HuH-7 (cell line): ENCODE measurements at places on chromosomes 1 and 21.

DNA sequence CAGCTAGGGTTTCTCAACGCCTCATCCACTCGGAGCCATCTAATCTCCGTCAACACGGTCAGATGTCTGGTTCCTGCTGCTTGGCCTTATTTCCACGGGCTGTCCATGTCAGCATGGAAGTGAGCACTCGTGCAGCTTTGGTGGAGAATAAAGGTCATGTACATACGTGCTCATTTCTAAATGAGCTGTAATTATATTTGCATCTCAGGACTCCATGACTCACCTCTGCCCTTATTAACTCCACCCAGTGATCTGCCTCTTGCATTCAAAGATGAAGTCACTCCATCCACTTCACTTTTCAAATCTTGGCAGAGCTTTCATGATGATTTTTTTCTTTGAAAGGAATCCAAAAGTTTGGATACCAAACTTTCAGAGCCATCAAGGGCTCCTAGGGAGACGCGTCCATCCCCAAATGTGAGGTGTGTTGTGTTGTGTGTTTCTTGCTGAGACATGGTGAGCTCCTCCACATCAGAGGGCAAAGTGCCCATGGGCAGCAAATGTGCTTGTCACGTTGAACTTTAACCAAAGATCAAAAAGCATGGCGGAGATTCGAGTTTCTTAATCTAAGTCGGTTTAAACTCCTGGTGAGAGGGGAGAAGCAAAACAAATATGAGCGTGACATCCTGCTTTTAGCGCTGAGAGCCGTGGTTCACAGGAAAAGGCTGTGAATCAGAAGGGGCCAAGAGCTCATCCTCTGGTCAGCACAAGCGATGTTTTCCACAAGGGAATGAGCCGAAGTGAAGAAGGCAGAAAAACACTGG lies 68.6 kb upstream of the ERRFI1 start:
- no peak for DNase-seq

DNA sequence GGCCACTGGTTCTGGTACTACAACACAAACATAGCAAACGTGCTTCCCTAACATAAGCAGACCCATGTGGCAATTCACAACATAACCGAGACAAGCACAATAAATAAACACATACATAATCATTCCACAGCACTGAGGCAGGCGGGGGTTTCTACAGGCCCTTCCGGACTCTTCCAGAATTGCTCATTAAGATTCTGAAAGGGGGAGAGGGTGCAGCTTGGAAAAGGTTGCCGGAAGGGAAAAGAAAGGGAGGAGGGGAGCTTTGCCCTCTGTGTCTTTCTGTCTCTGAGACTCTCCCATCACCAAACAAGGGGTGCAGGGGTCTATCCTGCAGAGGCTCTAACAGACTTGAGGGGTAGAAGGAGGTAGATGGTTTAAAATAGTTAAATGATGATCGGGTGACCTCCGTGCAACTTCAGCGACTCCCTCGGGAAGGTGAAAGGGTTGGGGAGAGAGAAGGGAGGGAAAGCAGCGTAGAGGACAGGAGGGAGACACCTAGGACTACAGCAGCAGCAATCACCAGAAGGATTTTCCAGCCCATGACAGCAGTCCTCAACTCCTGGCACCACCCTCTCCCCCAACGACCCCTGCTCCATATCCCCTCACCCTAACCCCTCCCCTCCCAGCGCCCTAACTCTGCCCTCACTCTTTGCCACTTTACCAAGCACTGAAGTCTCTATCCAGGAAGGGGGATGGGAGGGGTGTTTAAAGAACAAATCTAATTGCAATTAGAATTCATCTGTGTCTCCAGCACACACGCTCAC lies 365.5 kb upstream of the ESRRG start:
- no peak for DNase-seq

- no peak for DNase-seq
Measured at GRCh38 chr1:231887866-231888265, 261.3 kb downstream of the DISC1 start.

- no peak for DNase-seq
Measured at GRCh38 chr1:45365051-45365450, 24.8 kb upstream of the MUTYH start.

- no peak for DNase-seq
Measured at GRCh38 chr1:220967911-220968310, 88.7 kb downstream of the HLX start.

DNA sequence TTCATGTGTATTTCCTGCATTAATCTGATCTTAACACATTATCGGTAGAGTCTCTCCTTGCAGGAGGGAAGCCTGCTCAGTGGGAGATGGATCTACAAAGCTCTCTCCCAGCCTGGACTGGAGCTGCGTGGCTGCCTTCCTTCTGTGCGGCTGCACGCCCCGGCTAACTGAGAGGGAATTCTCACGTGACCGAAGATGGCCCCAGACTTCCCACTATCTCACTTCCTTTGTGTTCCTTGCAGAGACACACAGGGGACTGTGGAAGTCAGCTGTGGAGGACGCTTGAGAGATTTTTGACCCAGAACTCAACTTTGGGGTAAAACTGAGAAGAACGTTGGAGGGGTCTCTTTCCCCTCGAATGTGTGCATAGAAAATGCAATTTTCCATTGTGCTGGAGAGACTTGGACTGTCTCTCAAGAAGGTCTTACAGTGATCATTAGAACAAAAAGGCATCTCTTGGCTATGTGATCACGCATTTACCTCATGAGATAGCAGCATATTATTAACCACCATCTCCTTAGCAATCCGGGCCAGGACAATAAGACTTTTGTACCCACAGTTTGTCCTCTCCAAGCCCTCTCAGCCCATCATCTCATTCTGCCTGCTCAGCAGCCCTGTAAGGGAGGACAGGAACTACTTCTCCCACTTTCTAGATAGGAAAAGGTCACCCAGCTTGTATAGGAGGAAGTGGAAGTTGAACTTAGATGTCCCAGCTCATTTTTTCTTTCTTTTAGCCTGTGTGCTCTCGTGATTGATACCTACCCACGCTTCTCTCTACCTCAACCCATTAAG lies 49.3 kb upstream of the TARBP1 start:
- no peak for DNase-seq

- DNase-seq: no peak
Measured at GRCh38 chr1:162055062-162055461, 14.4 kb upstream of the NOS1AP start.

DNA sequence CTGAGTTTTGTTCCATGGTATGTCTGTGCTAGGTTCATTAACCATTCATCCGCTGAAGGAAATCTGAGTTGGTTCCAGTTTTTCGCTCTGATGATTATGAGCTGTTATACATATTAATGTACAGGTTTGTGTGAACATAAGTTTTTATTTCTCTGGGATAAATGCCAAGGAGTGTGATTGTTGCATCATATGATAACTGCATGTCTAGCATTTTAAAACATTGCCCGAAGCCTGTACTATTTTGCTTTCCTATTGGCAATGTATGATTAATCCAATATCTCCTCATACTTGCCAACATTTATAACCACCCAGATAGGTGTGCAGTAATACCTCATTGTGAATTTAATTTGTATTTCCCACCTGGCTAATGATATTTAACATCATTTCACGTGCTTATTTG lies 322.7 kb downstream of the ZNF326 start:
- DNase-seq: no peak

DNA sequence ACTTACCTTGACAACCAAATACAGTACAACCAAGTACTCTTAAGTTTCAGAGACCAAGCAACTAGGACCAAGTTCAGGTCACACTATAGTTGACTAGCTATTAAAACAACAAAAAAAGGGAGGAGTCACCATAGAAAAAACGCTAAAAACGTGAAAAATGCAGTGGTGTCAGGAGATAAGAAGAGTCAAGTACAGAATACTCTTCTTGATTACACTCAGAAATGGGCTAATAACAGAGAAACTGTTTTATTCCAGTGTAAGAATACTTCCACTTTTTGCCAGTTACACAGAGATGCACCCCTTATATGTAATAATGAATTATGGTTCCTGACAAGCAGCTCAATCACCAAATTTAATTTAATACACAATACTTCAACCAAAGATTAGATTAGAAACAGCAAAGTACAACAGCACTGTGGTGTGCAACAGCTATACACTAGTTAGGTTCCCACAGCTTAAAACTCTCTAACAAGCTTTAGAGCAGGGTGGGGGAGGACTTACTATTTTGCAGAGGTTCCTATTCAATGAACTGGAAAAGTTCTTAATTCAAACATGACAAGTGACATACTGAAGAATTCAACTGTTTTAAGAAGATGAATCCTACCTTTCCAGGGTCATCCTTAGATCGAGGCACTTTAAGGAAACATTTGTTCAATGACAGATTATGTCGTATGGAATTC lies 70.4 kb downstream of the FOXJ3 start:
- DNase-seq: no peak

DNA sequence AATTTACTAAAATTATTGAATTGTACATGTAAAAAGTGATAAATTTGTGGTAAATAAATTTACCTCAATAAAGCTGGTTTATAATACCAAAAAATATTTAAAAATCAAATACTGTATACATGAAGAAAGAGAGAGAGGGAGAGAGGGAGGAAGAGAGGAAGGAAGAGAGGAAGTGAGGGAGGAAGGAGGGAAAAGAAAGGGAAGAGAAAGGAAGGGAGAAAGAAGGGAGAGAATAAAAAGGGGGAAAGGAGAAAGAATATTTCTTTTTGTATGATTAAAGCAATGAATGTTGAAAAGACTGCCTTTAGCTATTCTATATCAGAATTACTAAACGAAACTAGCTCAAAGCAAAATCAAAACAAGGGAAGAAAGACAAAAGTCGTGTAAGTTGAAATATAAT lies 150.0 kb downstream of the LRIG2 start:
- no peak for DNase-seq

- DNase-seq: no peak
Measured at GRCh38 chr1:20462397-20462796, 23.6 kb downstream of the CAMK2N1 start.

DNA sequence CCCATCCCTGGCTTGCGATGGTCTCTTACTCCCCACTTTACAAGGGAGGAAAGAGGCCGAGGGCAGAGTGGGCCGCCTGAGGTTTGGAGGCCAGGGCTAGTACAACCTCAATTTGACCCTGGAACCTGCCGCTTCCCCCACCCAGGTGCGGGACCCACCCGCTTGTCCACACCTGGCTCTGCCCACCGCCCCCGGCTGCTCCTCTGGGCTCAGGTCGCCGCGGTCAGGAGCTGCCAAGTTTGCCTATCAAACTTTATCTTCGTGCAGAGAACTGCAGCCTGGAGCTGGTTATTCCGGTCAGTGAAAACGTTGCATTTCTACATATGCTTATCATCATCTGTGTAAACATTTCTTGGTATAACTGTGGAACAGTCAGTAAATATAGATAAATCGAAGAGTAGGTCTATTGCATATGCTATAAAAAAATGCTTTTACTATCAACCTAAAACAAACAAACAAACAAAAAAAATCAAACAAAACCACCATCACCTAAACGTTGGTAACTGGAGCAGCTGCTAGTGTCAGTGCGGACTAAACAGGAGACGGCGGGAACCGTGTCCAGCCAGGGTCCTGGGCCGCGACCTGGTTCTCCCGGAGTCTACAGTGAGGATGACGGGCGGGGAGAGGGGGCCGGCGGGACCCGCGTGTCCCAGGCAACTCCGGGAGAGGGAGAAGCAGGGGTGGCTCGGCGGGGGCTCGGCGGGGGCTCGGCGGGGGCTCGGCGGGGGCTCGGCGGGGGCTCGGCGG lies 906 bp upstream of the ADARB1 start:
- peak; percentile 56 for DNase-seq

GRCh38 chr1:6491966-6492365 lies 499 bp upstream of the PLEKHG5 start:
- DNase-seq: no peak
